ENCODE measurements at places on chromosomes 7 and 10.

- DNase-seq = no peak
These were observed 6.7 kb downstream of the ATP6V1F start for GRCh38 chr7:128869138-128869943.

GRCh38 chr10:113780681-113781250, 29.3 kb downstream of the PLEKHS1 start:
- DNase-seq = no peak

DNA sequence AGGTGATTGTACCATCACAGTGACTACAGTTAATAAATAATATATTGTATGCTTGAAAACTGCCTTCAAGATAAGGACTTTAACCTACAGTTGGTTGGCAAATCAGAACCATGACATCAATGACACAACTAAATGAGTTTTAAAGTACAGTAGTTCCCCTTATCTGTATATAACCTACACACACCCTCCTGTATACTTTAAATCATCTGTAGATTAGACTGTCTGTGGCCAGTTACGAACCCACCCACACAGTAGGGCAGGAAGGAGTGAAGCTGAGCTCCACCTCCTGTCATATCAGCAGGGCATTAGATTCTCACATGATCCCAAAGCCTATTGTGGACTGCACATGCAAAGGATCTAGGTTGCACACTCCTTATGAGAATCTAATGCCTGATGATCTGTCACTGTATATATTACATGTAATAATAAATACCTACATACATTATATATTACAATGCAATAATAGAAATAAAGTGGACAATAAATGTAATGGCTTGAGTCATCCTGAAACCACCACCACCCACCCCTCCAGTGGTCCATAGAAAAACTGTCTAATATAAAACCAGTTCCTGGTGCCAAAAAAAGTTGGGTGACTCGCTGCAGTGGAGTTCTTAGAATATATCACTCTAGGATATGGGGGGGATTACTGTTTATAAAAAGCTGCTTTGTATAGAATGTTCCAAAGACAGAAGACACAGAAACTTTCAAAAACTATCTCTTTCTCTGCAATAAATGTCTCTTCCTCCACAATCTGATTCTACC, 5.6 kb downstream of the TPK1 start:
- DNase-seq = no peak

DNA sequence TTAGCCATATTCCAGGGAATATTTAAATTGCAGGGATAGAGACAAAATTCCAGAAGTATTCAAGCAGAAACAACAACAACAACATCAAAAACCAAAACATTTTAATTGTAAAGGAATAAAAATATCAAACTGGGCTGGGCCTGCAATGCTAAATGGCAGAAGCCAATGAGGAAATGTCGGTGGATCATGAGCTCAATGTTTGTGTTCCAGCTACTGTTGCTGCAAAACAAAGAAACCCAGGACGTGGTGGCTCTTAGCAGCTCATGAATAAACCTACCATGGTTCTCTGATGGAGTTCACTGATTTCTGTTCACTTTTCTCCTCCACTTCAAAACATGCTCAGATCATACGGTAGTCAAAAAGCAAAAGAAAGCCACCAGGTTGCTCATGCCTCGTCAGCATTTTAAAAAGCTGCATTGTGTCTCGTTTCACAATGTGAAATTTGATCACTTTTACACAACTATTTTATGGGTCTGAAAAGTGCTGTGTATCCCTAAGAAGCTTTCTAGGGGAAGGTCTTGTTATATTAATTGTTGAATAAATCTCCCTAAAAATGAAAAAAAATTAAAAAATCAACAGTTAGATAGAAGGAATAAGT, 54.0 kb downstream of the ASNS start:
- no peak for DNase-seq

GRCh38 chr10:117477961-117478670, 64.4 kb upstream of the EMX2 start:
- no peak for DNase-seq

GRCh38 chr7:8443576-8444467, 10.4 kb downstream of the NXPH1 start:
- DNase-seq = no peak

- DNase-seq = no peak
These were observed 54.9 kb downstream of the KCNMA1 start for GRCh38 chr10:77582710-77583115.

All from NCI-H1436 (cell line).